Caco-2 (cell line): ENCODE measurements at places on chromosomes 1 and 21. TPM values are rescaled to one million over a fixed set of nuclear protein-coding genes. Genes with fewer than 3 reads are reported as not detected.

DNA sequence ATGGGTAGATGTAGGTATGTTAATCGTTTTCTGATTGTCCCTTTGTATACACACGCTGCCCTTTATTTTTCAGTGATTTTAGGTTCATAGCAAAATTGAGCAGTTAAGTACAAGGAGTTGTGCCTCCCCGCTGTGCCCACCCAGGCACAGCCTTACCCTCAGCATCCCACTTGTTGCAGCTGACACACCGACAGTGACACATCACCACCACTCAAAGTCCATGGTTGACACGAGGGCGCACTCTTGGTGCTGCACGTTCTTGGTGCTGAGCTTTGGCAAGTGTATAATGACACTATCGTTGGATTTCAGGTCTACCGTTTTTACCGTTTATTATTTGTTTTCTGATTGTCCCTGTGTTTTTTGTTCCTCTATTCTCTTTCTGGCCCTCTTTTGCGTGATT, 15.6 kb downstream of the C1orf159 start:
- DNase-seq = no peak

- DNase-seq = no peak
These were observed 3.0 kb downstream of the FCAMR start for GRCh38 chr1:206967096-206967849.

- no peak for DNase-seq
These were observed 21.0 kb downstream of the OR10R2 start for GRCh38 chr1:158493054-158493453.

Gene RHD
- total RNA-seq = not detected in 2 replicates

DNA sequence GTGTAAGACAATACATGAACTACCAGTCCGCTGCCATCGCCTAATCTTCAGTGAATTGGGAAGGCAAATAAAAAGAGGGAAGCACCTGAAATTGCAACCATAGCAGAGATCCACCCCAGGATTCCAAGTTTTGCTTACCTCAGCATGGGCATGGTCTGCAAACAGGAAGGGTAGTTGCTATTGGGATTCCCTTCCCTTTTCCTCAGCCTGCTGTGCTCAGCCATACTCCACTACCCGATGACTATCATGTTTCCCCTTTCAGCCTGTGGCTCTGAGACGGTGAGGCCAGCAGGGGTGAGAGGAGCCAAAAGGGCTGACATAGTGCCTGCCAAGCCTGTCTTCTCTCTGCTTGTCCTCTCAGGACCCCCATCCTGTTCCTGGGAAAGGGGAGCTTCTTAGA, 64.2 kb downstream of the GPR137B start:
- no peak for DNase-seq

Gene FOXO6
- 0.42 and 0.59 TPM in 2 replicates for total RNA-seq

Gene MARCKSL1
- 150 and 159 TPM in 2 replicates for total RNA-seq

Gene DNASE2B
- not detected in 2 replicates for total RNA-seq

- no peak for DNase-seq
These were observed 37.8 kb downstream of the DRAM2 start for GRCh38 chr1:111101854-111102642.

DNA sequence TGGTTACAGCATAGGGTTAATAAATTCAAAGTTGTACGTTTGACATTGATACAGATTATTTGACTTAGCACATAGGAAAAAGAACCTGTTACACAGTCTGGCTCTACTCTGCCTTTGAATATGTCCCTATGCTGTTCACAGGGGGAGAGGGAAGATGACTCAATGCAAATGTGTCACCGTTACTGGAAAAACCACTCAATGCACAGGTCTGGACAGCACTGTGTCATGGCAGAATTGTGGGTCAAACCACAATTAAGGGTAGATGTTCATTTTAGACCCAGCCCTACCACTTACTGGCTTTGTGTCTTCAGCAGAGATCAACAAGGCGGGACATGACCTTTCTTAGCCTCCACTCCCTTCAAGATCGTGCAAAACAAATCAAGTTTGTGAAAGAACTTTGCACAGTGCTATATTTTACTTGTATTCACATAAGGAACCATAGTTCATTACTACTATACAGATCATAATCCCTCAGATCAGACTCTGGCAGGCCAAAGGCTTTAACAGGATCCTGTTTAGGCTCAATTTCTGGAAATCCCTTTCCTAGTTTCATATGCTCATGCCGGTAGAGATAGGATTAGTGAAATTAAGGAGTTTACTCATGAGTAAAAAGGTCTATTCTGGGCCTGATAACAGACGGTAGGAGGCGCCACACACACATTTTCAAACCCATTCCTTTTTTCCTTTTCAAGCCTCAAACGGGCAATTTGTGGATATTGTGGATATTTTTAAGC, 22.1 kb downstream of the EIF2D start:
- no peak for DNase-seq

GRCh38 chr1:51506537-51506936, 12.5 kb downstream of the EPS15 start:
- DNase-seq = no peak

Gene E2F2
- 9.1 and 9.5 TPM in 2 replicates for total RNA-seq

- DNase-seq = no peak
These were observed 99.1 kb upstream of the DISP3 start for GRCh38 chr1:11379851-11380250.

DNA sequence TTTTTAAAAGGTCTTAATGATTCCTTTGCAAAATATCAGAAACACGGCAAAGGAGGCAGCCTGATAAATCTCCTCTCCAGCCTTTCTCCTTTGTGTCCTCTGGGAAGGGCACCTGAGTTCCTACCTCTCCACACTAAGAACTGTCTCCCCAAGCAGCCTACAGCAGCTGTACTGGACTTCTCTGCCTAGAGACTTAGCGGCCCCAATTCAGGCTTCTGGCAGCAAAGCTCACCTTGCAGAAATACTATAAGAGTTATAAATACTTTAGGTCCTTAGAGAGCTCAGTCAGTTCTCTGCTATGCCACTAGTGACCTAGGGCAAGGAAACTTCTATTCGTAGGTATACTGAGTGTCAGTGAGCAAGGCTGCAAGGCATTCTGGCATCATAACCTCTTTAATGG, 33.9 kb downstream of the LRRC52 start:
- DNase-seq = no peak

Gene TNFSF18
- not detected in 2 replicates for total RNA-seq

- DNase-seq = no peak
These were observed 27.6 kb downstream of the COQ8A start for GRCh38 chr1:226967665-226968064.

DNA sequence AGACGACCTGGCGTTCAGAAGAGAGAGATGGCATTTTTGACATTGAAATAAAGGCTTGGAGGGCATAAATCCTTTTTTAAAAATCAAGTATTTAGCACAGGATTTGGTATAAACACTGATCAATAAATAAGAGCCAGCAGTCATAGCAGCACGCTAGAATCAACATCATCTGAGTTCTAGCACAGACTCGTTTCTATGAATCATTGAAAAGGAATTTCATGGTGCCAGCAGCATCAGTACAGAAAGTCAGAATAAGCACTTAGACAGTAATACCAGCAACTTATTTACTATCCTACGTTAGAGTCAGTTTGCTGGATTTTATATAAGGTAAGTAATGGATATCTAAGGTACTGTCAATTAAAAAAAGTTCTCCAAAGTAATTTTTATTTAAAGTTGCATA, 119.3 kb downstream of the HLCS start:
- DNase-seq = no peak

GRCh38 chr1:198610362-198610761, 28.5 kb upstream of the PTPRC start:
- no peak for DNase-seq

Gene PCBP3
- total RNA-seq = 0.75 TPM in 1 of 2 replicates, not detected in the other

- peak; percentile 37 for DNase-seq
These were observed 710 bp downstream of the GLRX2 start for GRCh38 chr1:193104502-193104906.
